Epithelial cell of umbilical artery (primary cell): ENCODE measurements at places on chromosomes 5 and 9. TPM values are rescaled to one million over a fixed set of nuclear protein-coding genes. Genes with fewer than 3 reads are reported as not detected.

CCL28 gene
- 0.65 and 1.1 TPM in 2 replicates for total RNA-seq

S1PR3 gene
- total RNA-seq = 1.8 and 2.9 TPM in 2 replicates

LHX2 gene
- total RNA-seq = not detected in 2 replicates

ARHGEF37 gene
- 4.5 and 4.9 TPM in 2 replicates for total RNA-seq

ADRA1B gene
- total RNA-seq = not detected in 2 replicates

SREK1IP1 gene
- 12.7 and 19.6 TPM in 2 replicates for total RNA-seq

GCNT4 gene
- under 0.01 and 0.30 TPM in 2 replicates for total RNA-seq

INSL4 gene
- not detected in 2 replicates for total RNA-seq

ASTN2 gene
- 1.9 and 2.3 TPM in 2 replicates for total RNA-seq

HMMR gene
- 29.9 and 46.7 TPM in 2 replicates for total RNA-seq

CD274 gene
- 17.9 and 47.0 TPM in 2 replicates for total RNA-seq

ANKRD31 gene
- total RNA-seq = not detected in 2 replicates

CDC20B gene
- total RNA-seq = under 0.01 TPM in 1 of 2 replicates, not detected in the other

GALNT12 gene
- total RNA-seq = 0.65 and 0.91 TPM in 2 replicates

ANKRD34B gene
- total RNA-seq = not detected in 2 replicates

NIM1K gene
- total RNA-seq = not detected in 2 replicates

IL3 gene
- total RNA-seq = not detected in 2 replicates

RACK1 gene
- total RNA-seq = 2,767 and 4,648 TPM in 2 replicates

C9orf50 gene
- total RNA-seq = not detected in 2 replicates

DAPK1 gene
- 29.2 and 44.4 TPM in 2 replicates for total RNA-seq

ANXA2R gene
- total RNA-seq = 3.6 and 3.8 TPM in 2 replicates

PCDHGA9 gene
- total RNA-seq = 0.76 and 0.97 TPM in 2 replicates

GM2A gene
- total RNA-seq = 8.8 and 11.4 TPM in 2 replicates

SV2C gene
- under 0.01 TPM in 1 of 2 replicates, not detected in the other for total RNA-seq

MPDZ gene
- 61.7 and 77.7 TPM in 2 replicates for total RNA-seq

POLR3G gene
- total RNA-seq = 13.6 and 20.1 TPM in 2 replicates

CCDC192 gene
- total RNA-seq = not detected in 2 replicates

SOHLH1 gene
- total RNA-seq = not detected in 2 replicates

TAF1L gene
- total RNA-seq = under 0.01 TPM in 1 of 2 replicates, not detected in the other

ZNF608 gene
- 3.2 and 12.2 TPM in 2 replicates for total RNA-seq

GLDC gene
- total RNA-seq = 2.3 and 6.4 TPM in 2 replicates

ZNF366 gene
- 0.97 and 2.6 TPM in 2 replicates for total RNA-seq

PCDHB15 gene
- total RNA-seq = 0.32 and 0.46 TPM in 2 replicates

GADD45G gene
- total RNA-seq = 0.61 and 0.65 TPM in 2 replicates

TAF11L6 gene
- total RNA-seq = not detected in 2 replicates

RELL2 gene
- total RNA-seq = 3.9 and 4.3 TPM in 2 replicates

HRH2 gene
- total RNA-seq = not detected in 2 replicates

SLC45A2 gene
- not detected in 2 replicates for total RNA-seq

TRIM36 gene
- under 0.01 TPM in 1 of 2 replicates, not detected in the other for total RNA-seq

TAF11L8 gene
- not detected in 2 replicates for total RNA-seq

FRMPD1 gene
- total RNA-seq = not detected in 2 replicates

TTF1 gene
- 10.1 and 10.8 TPM in 2 replicates for total RNA-seq

WWC1 gene
- total RNA-seq = 1.5 and 2.3 TPM in 2 replicates
